T-helper 2 cell (primary cell): ENCODE measurements at places on chromosomes 2 and 18.

DNA sequence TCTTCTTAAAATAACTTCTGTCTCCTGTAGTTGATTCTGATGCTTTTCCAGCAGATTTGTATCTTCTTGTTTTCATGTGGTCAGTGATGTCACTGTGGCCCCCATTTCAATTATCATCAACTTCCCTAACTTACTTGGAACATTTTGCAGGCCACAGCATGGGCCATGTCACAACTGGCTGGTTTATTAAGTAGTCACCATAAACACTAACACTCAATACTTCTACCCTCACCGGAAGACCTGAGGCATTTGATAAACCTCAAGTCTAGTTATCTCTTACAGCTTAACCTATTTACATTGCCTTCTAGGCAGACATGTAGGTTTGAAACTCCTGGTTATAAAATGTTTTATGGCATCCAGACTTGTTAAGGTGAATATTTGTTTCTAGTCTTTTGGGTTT, 37.4 kb upstream of the PROKR1 start:
- DNase-seq, result no peak

- no peak for DNase-seq
Measured at GRCh38 chr2:9397201-9397600, 26.1 kb downstream of the ITGB1BP1 start.

DNA sequence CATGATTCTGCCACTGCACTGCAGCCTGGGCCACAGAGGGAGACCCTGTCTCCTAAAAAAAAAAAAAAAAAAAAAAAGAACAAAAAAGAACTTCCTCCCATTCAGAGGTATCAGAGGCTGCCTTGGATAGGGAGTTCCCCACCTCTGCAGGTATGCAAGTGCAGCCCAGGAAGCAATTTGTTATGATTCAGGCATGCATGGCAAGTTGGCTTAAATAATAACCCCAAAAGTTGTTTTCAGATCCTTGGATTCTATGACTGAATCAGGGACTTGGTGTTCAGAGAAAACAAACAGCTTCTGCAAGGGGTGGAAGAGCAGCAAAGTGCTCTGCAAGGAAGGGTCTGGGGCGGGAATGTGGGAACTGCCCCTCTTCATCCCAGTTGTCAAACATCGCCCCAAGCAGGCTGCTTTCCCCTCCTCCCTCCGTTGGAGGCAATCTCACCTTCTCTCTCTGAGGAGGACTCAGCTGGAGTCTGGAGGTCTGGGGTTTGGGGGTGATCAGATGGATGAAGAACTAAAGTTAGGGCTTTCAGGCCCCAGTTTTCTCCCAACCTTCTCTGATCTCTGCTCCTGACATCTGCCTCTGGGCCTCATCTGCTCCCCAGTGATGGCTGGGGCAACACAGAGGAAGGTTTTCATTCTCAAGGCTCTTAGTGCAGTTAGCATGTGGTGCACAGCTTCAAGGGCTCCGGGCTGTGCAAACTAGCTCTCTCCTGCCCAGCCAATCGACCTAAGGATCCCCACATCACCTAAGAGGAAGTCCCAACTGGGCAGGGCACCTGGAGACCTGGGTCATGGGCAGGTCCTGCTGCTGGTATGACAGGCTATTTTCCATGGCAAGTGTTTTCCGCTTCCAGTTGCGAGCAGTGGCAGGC, 3.5 kb upstream of the GDF7 start:
- no peak for DNase-seq

GRCh38 chr2:170651624-170652325, 63.4 kb upstream of the SP5 start:
- DNase-seq, result peak; percentile 42

DNA sequence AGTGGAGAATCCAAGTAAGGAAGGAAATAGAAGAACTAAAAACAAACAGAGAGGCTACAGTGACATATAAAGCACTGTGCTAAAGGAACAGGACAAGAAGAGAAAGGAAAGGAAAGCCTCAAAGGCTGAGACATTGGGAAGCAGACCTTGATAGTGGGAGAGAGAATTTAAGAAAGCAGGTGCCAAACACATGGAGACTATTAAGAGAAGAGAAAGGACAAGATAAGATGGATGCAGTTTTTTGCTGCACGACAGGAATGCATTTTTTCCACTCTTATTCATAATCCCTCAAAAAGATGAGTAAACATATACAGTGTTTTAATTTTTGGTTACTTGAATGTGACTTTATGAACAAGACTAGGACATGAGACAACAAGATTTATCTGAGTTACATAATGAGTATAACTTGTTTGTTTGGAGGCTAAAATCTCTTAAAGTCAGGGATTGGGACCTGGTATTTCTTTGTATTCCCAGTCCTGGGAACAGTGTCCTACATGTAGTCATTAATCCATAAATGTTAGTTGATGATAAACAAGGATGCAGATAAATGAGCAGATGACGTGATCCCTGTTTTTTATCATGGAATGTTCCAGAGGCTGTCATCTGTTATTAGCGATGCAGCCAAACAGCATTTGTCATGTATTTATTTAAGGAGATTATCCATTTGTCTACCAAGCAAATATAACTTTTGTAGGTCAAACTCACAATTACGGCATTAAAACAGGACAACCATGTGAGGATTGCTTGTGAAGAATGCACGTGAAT, 141.7 kb downstream of the DNER start:
- DNase-seq, result no peak

DNA sequence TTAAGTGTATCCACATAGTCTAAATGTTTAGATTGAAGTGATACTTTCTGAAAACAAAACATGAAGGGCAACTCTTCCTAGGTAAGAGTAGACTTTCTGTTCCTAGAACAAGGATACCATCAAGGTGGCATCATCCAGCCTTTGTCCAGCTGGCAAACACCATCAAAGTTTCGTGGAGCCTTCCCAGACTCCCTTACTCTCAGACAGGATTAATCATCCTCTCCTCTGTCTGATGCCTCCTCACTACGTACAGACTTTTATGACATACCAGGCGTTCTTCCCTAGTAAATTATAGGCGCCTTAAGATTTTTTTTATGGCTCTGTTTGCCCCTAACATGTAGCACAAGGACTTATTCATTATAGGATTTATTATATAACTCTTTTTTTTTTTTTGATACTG, 29.4 kb upstream of the ASNSD1 start:
- DNase-seq, result no peak

- DNase-seq, result no peak
Measured at GRCh38 chr2:55428258-55428657, 8.6 kb upstream of the CCDC88A start.

DNA sequence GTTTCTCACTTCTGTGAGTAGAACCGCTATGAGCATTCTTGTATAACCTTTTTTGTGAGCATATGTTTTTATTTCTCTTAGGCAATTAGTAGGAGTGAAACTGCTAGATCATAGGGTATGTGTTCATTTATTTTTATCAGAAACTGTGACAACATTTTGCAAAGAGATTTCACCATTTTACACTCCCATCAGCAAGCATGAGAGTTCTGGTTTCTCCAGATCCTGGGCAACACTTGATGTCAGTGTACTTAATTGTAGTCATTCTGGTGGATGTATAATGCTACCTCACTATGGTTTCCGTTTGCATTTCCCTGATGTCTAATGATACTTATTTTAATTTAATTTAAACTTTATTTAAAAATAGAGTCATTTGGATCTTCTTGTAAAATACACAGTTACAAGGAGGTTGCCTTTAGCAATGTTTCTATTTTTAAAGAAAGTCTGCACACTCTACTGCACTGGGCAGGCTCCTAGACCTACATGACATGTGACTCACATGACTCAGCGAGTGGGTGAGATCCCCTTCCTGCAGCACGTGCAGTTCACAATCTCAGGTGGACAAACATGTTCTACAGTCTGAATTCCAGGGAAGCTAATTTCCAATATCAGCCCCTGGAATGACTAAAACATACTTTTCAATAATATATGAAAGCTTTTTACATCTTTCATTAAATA, 127.0 kb upstream of the BCL2L11 start:
- no peak for DNase-seq

GRCh38 chr18:51150113-51150700, 47.3 kb downstream of the MEX3C start:
- DNase-seq, result no peak

- no peak for DNase-seq
Measured at GRCh38 chr18:55607773-55608172, 19.8 kb upstream of the TCF4 start.
